ENCODE measurements at places on chromosomes 2 and 18.

GRCh38 chr2:163732727-163733126 lies 3.1 kb downstream of the FIGN start:
- DNase-seq = no peak

GRCh38 chr18:32922951-32923430 lies 150.2 kb upstream of the KLHL14 start:
- DNase-seq = no peak

DNA sequence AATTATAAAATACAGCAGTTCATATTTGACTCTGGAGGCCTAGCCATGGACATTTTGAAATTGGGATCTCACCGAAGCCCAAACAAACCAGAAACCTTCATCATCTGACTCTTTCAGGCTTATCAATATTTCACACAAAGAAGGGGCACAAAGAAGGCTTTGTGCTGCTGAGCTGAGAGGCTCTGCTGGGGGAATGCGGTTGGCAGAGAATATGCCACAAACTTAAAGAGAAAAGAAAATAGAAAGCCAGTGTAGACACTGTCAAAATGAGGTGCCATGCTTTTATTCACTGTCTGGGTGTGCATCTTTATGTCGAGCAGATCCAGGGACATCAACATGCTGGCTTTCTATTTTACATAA lies 162.6 kb downstream of the QPCT start:
- DNase-seq = no peak

- DNase-seq = no peak
Observed at GRCh38 chr2:66488946-66489345, 54.0 kb downstream of the MEIS1 start.

GRCh38 chr2:240786355-240786841 lies 33.6 kb downstream of the KIF1A start:
- DNase-seq = no peak

- no peak for DNase-seq
Observed at GRCh38 chr2:26086779-26087178, 52.9 kb downstream of the RAB10 start.

DNA sequence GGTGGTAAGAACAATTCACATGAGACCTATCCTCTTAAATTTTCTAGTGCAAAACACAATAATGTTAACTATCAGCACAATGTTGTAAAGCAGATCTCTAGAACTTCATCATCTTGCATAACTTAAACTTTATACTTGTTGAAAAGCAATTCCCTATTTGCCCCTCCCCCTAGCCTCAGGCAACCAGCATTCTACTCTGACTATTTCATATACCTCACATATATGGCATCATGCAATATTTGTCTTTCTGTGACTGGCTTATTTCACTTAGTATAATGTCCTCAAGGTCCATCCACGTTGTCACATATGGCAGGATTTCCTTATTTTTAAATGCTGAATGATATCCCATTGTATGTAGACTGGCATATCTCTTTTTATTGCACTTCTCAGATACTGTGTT lies 86.5 kb downstream of the STRADB start:
- no peak for DNase-seq

DNA sequence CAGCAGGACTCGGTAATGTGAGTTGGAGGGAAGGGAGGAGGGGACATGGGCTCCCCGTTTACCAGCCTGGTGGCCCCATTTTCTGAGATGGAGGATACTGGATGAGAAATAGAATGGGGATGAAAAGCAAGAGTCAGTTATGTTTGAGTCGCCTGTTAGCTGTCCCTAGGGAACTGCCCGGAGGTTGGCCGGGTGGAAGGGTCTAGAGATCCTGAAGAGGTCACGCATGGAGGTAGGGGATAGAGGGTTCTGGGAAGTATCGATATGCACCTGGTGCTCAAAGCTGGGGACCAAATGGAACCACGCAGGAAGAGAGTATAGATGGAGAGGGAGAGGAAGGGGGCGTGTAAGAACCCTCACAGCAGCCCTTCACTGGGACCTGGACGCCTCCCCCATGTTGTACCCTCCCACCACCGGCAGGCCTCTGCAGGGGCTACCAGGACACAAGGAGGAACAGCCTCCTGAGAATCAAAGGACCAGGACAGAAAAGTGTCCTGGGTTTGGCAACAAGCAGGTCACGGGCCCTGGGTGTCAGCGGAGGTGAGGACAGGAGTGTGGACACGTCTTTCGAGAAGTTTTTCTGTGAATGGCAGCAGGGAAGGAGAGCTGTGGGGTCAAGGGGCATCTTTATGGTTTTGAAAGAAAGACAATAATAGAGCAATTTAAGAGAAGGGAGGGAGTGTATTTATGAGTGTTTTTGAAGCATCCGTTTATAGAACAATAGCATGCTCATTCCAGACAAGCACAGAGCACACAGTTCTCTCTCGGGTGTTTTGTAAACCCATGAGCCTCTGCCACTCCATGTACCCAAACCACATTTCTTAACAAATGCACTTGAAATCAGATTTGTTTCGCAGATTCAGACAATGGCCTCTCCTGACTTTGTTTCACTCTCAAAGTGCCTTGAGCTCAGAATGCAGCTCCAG lies 132.2 kb downstream of the SMAD7 start:
- no peak for DNase-seq

GRCh38 chr2:143816916-143817315 lies 687.7 kb downstream of the ARHGAP15 start:
- no peak for DNase-seq

- DNase-seq = no peak
Observed at GRCh38 chr18:66457245-66457644, 146.6 kb downstream of the CDH19 start.

DNA sequence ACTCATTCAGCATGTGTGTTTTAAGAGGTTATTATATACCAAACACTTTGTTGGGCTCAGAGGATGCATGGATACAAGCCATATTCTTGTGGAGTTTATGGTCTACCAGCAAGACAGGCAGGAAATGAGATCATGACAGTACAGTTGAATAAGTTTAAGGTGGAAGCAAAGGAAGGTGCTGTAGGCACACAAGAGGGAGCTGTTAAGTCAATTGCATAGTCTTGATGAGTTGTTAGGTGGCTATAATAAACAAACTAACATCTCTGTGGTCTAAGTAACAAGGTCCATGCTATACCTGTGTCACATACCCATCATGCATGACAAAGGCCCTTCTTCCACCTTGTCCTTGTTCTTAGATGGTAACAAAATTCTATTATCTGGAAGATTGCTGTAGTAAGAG lies 538.3 kb downstream of the CNTNAP5 start:
- DNase-seq = no peak

Measured in left renal pelvis (tissue), 4 donors.